PC-9 (cell line): ENCODE measurements at places on chromosomes 12 and 14.

GRCh38 chr12:105024928-105025327 lies 38.8 kb downstream of the NOPCHAP1 start:
- no peak for DNase-seq

- no peak for DNase-seq
Observed at GRCh38 chr14:100679707-100680438, 46.8 kb upstream of the DLK1 start.

DNA sequence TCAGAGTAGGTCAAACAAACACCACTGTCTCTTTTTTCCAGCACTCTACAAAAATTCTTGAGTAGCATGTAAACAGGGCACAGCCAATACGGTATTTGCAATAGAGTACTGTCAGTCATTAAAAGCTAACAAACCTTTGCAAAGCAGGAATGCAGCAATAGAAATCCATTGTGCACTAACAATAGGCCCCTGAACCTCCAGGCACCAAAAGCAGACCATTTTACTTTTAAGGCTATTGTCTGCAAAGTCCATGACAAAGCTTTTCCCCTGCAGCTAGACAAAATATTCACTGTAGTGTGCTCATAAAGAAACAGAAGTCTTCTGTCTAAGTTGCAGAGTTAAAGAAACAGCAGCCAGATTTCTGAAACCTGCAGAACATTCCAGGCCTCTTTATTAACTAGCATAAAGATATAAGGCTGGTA lies 191.9 kb downstream of the SOX5 start:
- DNase-seq: no peak

DNA sequence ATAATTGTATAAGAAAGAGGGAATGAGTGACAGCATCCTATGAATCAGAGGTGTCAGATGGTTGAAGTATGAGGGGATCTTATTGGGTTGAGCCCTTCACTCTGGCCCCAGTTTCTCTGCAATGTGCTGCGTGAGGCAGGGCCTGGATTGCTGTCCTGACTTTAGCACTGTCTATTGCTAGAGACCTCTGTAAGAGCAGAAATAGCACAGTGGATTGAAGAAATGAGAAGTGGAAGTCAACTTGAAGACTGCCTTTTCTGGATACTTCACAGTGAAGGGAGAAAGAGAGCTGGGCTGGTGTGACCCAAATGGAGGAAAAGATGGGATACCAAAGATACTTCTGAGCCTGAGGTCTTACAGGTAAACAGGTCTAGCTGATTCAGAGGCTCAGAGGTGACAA lies 5.8 kb downstream of the ASCL4 start:
- no peak for DNase-seq
